ENCODE measurements at places on chromosomes 12 and 14.

GRCh38 chr12:30792648-30793499 lies 38.1 kb upstream of the CAPRIN2 start:
- H3K27ac ChIP-seq: no peak overlapping the region
- peaks cover 22% of the 10 kb centered on the region for H3K4me1 ChIP-seq
- no peaks in the 10 kb centered on the region for H3K36me3 ChIP-seq
- H3K27me3 ChIP-seq: peaks cover 21% of the 10 kb centered on the region

GRCh38 chr12:3319723-3320492 lies 171.1 kb upstream of the PRMT8 start:
- no peak overlapping the region for H3K4me3 ChIP-seq
- no peak overlapping the region for H3K27ac ChIP-seq
- no peaks in the 10 kb centered on the region for H3K27me3 ChIP-seq
- no peaks in the 10 kb centered on the region for H3K36me3 ChIP-seq
- H3K4me1 ChIP-seq: peaks cover 13% of the 10 kb centered on the region
- DNase-seq: no peak

GRCh38 chr12:105921872-105922669 lies 216.7 kb downstream of the NUAK1 start:
- no peak overlapping the region for H3K4me3 ChIP-seq
- DNase-seq: peak; percentile 52
- H3K27me3 ChIP-seq: no peaks in the 10 kb centered on the region
- peak overlapping the region; percentile 84 for H3K27ac ChIP-seq
- H3K36me3 ChIP-seq: no peaks in the 10 kb centered on the region
- peaks cover 32% of the 10 kb centered on the region for H3K4me1 ChIP-seq

DNA sequence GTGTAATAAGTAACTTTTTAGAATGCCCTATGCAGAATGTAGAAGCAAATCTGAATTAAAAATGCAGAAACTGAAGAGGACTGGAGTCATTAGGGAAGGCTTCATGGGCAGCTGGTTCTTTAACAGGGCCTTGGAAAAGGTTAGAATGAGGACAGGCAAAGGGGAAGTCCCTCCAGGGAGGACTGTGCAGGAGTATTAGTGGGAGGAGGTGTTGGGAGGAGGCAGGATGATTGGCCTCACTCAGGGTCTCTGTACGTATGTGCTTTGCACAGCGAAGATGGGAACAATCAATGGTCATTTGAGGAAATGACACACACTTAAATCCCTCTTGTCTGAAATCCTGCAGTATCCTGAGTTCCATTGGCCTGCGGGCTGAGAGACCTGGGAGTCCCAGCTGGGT lies 119.7 kb downstream of the PTCSC3 start:
- H3K27ac ChIP-seq: no peak overlapping the region
- H3K36me3 ChIP-seq: no peaks in the 10 kb centered on the region
- H3K4me1 ChIP-seq: no peaks in the 10 kb centered on the region
- no peaks in the 10 kb centered on the region for H3K27me3 ChIP-seq

GRCh38 chr14:75298187-75298965 lies 19.7 kb downstream of the FOS start:
- H3K27ac ChIP-seq: peak overlapping the region; percentile 54
- H3K36me3 ChIP-seq: no peaks in the 10 kb centered on the region
- peak; percentile 61 for DNase-seq
- peaks cover 31% of the 10 kb centered on the region for H3K4me1 ChIP-seq

DNA sequence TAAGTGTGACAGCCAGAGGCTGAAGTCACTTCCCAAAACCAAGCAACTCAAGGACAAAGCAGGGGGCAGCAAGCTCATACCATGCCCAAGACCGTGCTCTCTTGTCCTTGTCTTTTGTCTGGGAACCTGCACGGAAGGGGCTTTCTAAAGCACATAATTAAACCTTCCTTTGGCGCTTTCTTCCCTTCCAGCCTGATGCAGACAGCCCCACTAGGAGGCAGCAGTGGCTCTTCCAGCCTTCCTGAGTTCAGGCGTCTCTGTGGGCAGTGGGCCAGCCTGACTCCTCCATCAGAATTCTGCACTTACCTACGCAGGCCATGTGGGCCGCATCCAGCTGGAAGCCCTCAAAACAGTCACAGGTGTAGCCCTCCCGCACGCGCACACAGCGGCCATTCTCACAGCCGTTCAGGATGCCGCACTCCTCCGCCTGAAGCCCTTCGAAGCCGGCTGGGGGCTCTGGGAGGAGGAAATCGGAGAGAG lies 7.6 kb downstream of the ISCA2 start:
- peaks cover 10% of the 10 kb centered on the region for H3K4me1 ChIP-seq
- no peak overlapping the region for H3K4me3 ChIP-seq
- DNase-seq: peak; percentile 62
- H3K36me3 ChIP-seq: no peaks in the 10 kb centered on the region
- H3K27me3 ChIP-seq: no peaks in the 10 kb centered on the region

GRCh38 chr12:76449016-76449415 lies 100.8 kb upstream of the BBS10 start:
- no peaks in the 10 kb centered on the region for H3K27me3 ChIP-seq
- no peak overlapping the region for H3K4me3 ChIP-seq
- no peak for DNase-seq
- no peak overlapping the region for H3K27ac ChIP-seq
- H3K36me3 ChIP-seq: peaks cover 13% of the 10 kb centered on the region
- peaks cover 22% of the 10 kb centered on the region for H3K4me1 ChIP-seq

- no peak overlapping the region for H3K27ac ChIP-seq
- DNase-seq: no peak
- H3K27me3 ChIP-seq: peaks cover 36% of the 10 kb centered on the region
Observed at GRCh38 chr14:91356181-91356763, 61.3 kb downstream of the CCDC88C start.

GRCh38 chr14:52649511-52649910 lies 45.8 kb downstream of the ERO1A start:
- H3K4me3 ChIP-seq: no peak overlapping the region
- DNase-seq: no peak
- peaks cover 6% of the 10 kb centered on the region for H3K4me1 ChIP-seq
- no peaks in the 10 kb centered on the region for H3K27me3 ChIP-seq

- H3K36me3 ChIP-seq: no peaks in the 10 kb centered on the region
- no peak overlapping the region for H3K27ac ChIP-seq
- no peak overlapping the region for H3K4me3 ChIP-seq
- no peak for DNase-seq
- peaks cover 24% of the 10 kb centered on the region for H3K4me1 ChIP-seq
- no peaks in the 10 kb centered on the region for H3K27me3 ChIP-seq
Observed at GRCh38 chr12:30515351-30515750, 180.3 kb downstream of the IPO8 start.

GRCh38 chr14:91753501-91754128 lies 21.7 kb upstream of the CATSPERB start:
- H3K27ac ChIP-seq: peak overlapping the region; percentile 64
- no peaks in the 10 kb centered on the region for H3K36me3 ChIP-seq

GRCh38 chr12:109134186-109134917 lies 18.0 kb downstream of the ACACB start:
- peaks cover 7% of the 10 kb centered on the region for H3K36me3 ChIP-seq
- DNase-seq: peak; percentile 58
- no peaks in the 10 kb centered on the region for H3K27me3 ChIP-seq
- peak overlapping the region; percentile 68 for H3K27ac ChIP-seq
- H3K4me3 ChIP-seq: no peak overlapping the region

DNA sequence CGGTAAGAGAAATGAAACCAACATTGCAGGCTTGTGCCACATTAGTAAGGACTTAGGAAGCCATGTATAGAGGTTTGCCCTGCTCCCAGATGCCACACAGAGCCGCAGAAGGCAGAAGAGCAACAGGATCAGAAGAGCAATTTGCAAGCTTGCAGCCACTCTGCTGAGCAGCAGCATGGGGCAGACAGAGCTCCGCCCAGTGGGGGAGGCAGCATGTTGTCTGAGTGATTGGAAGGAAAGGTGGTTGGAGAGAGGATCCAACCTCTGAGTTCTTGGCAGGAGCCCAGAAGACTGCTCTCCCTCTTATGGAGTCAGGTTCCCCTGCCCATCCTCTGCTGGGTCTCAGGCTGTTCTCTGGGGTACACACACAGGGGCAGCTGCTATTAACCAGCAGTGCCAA lies 2.3 kb upstream of the KRT6A start:
- H3K4me3 ChIP-seq: no peak overlapping the region
- H3K27me3 ChIP-seq: peaks cover 50% of the 10 kb centered on the region
- no peaks in the 10 kb centered on the region for H3K36me3 ChIP-seq
- H3K27ac ChIP-seq: peak overlapping the region; percentile 48
- no peak for DNase-seq

- H3K4me3 ChIP-seq: no peak overlapping the region
- H3K27ac ChIP-seq: no peak overlapping the region
- H3K36me3 ChIP-seq: peaks cover 44% of the 10 kb centered on the region
- H3K4me1 ChIP-seq: no peaks in the 10 kb centered on the region
- no peaks in the 10 kb centered on the region for H3K27me3 ChIP-seq
Observed at GRCh38 chr14:30710876-30711275, 88.8 kb downstream of the SCFD1 start.

GRCh38 chr14:101147848-101148247 lies 244.3 kb upstream of the RTL1 start:
- no peak overlapping the region for H3K4me3 ChIP-seq
- no peaks in the 10 kb centered on the region for H3K36me3 ChIP-seq
- no peak overlapping the region for H3K27ac ChIP-seq
- no peaks in the 10 kb centered on the region for H3K4me1 ChIP-seq

DNA sequence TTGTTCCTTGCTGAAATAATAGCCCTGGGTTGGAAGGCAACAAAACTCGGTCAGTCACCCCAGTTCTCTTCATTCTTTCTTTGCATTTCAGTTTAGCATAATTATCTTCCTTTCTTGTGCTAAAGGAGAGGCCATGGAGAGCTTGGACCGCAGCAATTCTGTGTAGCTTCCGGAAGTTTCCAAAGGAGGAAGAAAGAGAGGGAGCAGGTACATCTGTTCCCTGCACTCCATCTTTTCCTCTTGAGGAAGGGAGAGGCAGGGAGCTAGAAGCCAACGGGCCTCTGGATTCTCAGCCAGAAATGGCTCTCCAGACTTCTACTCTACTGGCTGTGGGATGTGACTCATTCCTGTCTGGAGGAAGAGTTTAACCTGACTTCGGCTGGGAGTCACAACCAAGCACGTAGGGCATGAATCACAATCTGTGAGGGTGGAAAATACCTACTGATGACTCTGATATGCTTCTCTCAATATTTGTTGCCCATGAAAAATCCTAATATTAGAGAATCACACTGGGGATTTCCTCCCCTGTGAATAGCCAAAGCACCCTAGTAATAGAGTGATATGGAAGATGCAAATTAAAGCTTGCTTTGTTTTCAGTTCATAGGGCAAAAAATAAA lies 17.0 kb downstream of the ANO6 start:
- no peaks in the 10 kb centered on the region for H3K36me3 ChIP-seq
- peak overlapping the region; percentile 86 for H3K27ac ChIP-seq
- peaks cover 53% of the 10 kb centered on the region for H3K4me1 ChIP-seq

GRCh38 chr12:115956659-115957058 lies 320.8 kb downstream of the MED13L start:
- DNase-seq: no peak
- no peaks in the 10 kb centered on the region for H3K27me3 ChIP-seq
- H3K36me3 ChIP-seq: peaks cover 35% of the 10 kb centered on the region
- H3K4me3 ChIP-seq: no peak overlapping the region
- H3K27ac ChIP-seq: no peak overlapping the region
- H3K4me1 ChIP-seq: no peaks in the 10 kb centered on the region

- no peak overlapping the region for H3K4me3 ChIP-seq
- no peaks in the 10 kb centered on the region for H3K27me3 ChIP-seq
Observed at GRCh38 chr12:131994589-131994988, 44.8 kb downstream of the EP400 start.

DNA sequence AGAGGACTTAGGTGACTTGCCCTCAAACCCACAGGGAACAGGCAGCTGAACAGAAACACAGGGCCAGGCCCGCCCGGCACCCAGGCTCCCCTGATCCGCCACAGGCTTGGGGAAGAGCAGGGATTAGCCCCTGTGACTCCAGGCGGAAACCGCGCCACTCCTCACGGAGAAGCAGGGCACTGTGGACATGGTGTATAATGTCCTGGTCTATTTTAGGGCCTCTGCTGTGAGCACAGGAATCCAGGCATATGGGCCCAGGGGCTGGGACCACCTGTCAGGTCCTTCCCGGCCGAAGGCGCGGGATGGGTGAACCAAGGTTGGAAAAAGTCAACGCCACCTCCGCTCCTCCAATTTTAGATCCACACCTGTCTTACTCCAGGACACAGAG lies 34.6 kb upstream of the MEG3 start:
- H3K36me3 ChIP-seq: no peaks in the 10 kb centered on the region
- no peak overlapping the region for H3K27ac ChIP-seq
- H3K27me3 ChIP-seq: peaks cover 91% of the 10 kb centered on the region
- DNase-seq: no peak
- no peaks in the 10 kb centered on the region for H3K4me1 ChIP-seq
- no peak overlapping the region for H3K4me3 ChIP-seq

DNA sequence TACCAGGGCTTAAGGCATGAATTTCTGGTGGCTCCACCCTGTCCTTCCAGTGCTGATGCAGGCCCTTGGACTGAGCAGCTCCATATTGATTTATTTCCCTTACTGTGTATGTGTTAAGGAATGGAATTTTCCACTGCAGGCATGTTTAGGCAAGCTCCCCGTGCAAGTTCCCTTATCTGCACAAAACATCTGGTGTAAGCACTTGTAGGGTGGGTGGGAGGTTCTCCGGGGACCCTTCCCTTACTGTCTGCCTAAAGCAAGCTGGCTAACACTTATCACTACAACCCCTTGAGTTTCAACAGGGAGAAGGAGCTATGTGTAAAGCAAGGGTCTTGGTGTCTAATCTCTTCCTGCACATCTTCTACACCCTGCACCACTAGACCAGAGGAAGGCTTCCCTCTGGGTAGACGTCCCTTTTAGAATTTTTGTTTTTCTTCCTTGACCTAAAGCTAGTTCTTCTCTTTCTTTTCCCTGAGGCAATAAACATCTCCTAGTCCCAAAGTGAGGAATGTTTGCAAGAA lies 22.0 kb upstream of the DRAM1 start:
- DNase-seq: no peak
- no peaks in the 10 kb centered on the region for H3K4me1 ChIP-seq
- no peaks in the 10 kb centered on the region for H3K36me3 ChIP-seq

DNA sequence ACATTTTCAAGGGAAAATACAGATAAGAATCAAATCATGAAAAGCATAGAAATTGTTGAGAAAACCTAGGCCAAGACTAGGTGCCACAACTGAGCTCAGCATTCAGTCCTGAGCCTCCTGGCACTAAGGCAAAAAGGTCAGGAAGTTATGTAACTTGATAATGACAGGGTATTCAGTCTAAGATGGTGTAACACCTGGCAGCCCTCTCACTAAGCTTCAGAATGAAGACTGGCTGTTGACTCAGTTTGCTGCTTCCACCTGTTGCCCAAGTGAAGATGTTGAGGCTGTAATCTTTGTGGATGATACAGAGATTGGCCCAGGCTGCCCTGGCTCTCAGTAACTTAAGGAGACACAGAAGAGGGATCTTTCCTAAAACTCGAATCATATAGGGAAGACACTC lies 19.6 kb downstream of the PROX2 start:
- H3K27me3 ChIP-seq: no peaks in the 10 kb centered on the region
- no peaks in the 10 kb centered on the region for H3K36me3 ChIP-seq

DNA sequence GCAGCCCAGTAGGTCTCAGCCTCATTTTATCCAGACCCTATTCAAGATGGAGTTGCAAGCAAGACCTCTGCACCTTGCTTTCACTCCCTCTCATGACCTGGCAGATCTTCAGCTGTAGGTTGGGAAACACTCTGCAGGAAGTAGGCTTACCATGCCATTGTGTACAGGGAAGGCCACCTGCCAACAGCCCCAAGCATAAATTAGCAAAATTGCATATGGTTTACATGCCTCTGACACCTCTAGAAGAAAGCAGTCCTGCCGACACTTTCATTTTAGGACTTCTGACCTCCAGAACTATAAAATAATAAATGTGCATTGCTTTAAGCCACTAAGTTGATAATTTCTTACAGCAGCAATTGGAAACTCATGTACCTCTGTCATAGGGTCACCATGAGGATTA lies 96.9 kb downstream of the SLC15A4 start:
- H3K36me3 ChIP-seq: no peaks in the 10 kb centered on the region
- H3K27me3 ChIP-seq: peaks cover 59% of the 10 kb centered on the region
- H3K27ac ChIP-seq: no peak overlapping the region
- no peaks in the 10 kb centered on the region for H3K4me1 ChIP-seq
- H3K4me3 ChIP-seq: no peak overlapping the region

Measured in left ventricle myocardium inferior (tissue), 1 donor.